ENCODE measurements at places on chromosomes 7 and 10.
A peak's percentile ranks its signal among the peaks of the same experiment; 100 is the strongest.

GRCh38 chr7:25996006-25996408 lies 156.0 kb upstream of the NFE2L3 start:
- DNase-seq, result no peak

GRCh38 chr10:88582806-88583583 lies at the start of gene RNLS:
TSS of gene RNLS (minus strand) at chr10:88583318.
- DNase-seq, result no peak

GRCh38 chr10:26837139-26837538 lies 23.6 kb downstream of the ABI1 start:
- no peak for DNase-seq

DNA sequence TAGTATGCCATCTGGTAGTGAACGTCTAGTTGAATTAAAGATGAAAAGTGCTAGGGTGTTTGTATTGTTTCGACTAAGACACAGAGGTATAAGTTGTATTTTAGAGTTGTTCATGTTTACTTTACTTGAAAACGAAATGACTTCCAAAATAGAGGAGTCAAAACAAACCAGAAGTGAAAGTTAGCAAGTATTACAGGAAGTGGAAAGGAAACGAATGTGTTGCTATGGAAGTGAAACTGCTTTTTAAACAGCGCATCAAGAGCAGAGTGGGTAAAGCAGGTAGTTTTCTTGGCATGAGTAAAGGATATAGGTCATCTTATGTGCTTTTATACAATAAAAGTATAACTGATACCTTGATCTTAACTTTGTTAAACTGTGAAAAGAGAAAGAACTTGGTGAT lies 20.0 kb upstream of the GALNTL5 start:
- DNase-seq, result no peak

- no peak for DNase-seq
Measured at GRCh38 chr10:111207500-111207899, 130.7 kb downstream of the ADRA2A start.

- no peak for DNase-seq
Measured at GRCh38 chr10:1360011-1360557, 303.9 kb downstream of the WDR37 start.

DNA sequence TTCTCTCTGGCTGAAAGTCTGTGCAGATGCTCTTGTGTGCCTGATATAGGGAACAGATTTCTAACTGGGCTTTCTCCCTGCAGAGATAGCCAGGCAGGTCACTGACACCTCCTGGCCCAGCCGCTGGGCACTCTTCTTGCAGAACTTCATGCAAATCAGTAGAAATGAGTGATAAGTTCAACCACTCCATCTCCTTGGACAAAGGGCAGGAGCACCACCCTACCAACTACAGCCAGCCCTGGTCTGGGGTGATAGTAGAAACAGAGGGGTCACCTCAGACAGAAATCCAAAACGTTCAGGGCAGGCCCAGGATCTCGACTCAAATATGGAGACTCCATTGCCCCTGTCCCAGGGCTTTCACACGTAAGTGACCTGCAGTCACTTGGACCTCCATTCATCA lies 917.8 kb upstream of the ZNF722 start:
- no peak for DNase-seq

DNA sequence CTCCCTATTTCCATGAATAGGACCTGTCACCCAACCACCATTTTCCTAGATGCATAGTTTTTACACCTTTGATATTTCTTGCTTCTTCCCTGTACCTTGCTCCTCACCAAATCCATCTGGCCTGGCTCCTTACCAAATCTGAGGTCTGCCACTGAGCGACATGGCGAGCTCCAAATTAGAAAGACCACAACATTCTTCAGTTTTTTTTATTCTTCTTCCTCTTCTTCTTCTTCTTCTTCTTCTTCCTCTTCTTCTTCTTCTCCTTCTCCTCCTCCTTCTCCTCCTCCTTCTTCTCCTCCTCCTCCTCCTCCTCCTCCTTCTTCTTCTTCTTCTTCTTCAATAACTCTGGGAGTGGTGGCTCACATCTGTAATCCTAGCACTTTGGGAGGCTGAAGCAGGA lies 7.1 kb downstream of the CPED1 start:
- DNase-seq, result no peak

GRCh38 chr7:129959471-129960203 lies 6.9 kb upstream of the UBE2H start:
- DNase-seq, result no peak

DNA sequence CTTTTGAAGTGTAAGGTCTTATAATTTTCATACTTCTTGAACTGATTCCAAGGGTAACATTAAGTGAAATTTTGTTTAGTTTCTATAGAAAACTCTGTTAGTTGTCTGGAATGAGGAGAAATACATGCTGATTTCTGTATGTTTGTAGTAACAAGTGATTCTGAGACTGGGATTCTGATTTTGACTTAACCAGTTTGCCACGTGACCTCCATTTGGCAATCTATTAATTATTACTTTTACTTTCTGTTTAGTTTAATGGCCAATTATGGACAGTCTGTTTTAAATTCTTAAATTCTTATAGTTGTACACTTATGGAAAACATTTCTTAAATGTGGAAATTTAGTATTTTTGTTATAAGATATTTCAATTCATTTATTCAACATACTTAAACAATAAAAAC lies 163.1 kb downstream of the ADK start:
- no peak for DNase-seq

DNA sequence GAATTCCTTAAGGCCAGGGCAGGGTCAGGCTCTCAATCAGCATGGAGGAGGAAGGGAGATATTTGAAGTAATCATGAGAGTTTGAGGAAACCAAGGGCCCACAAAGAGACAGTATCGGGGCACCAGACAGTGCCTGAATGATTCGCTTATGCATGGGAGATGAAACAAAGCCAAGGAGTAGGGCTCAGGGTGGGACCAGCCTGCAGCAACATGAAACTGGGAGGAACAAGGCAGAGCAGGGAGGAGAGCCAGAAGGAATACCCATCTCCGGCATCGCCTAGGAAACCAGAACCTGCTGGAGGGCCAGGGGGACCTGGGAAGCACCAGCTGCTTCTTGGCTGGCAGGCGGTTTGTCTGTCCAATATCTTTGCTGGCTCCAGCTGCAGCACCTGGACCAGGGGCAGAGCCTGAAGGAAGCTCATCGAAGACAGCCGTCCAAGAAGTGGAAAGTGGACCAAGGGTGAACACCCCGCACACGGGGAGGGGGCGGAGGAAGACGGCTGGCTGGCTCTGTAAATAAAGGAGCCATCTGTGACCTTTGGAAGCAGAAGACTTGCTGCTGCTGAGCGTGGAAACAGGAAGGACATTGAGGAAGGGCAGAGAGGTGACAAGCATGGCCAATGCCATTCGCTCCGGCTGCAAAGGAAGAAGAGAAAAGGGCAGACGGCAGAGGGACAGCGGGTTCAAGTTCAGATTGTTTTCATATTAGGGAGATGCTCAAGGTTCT lies 34.4 kb upstream of the ECHDC3 start:
- DNase-seq, result no peak

GRCh38 chr7:83921941-83922607 lies 272.5 kb downstream of the SEMA3A start:
- no peak for DNase-seq

- DNase-seq, result no peak
Measured at GRCh38 chr7:152677808-152678670, 2.1 kb upstream of the XRCC2 start.

GRCh38 chr7:155565596-155565995 lies 19.2 kb upstream of the CNPY1 start:
- DNase-seq, result no peak

GRCh38 chr7:8154272-8154671 lies 107.7 kb downstream of the ICA1 start:
- no peak for DNase-seq

- peak; percentile 57 for DNase-seq
Measured at GRCh38 chr10:99370993-99371392, 41.8 kb downstream of the CNNM1 start.

DNA sequence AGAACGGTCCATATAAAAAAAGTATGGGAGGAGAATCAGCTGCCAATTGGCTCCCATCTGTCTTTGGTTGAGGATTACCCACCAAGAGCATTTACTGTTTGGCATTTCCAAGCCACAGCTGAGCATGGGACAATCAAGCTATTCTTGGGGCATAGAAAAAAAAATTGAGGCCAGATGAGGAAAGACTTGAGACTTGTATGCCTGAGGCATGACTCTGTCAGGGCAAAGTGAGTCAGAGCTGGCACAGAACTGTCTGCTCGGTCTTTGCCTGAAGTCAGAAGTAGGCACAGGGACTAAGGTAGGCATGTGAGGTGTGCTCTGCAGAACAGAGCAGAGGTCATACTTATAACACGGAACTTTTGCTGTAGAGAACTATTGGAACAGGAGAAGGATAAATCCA lies 126.5 kb upstream of the CHRM2 start:
- no peak for DNase-seq

DNA sequence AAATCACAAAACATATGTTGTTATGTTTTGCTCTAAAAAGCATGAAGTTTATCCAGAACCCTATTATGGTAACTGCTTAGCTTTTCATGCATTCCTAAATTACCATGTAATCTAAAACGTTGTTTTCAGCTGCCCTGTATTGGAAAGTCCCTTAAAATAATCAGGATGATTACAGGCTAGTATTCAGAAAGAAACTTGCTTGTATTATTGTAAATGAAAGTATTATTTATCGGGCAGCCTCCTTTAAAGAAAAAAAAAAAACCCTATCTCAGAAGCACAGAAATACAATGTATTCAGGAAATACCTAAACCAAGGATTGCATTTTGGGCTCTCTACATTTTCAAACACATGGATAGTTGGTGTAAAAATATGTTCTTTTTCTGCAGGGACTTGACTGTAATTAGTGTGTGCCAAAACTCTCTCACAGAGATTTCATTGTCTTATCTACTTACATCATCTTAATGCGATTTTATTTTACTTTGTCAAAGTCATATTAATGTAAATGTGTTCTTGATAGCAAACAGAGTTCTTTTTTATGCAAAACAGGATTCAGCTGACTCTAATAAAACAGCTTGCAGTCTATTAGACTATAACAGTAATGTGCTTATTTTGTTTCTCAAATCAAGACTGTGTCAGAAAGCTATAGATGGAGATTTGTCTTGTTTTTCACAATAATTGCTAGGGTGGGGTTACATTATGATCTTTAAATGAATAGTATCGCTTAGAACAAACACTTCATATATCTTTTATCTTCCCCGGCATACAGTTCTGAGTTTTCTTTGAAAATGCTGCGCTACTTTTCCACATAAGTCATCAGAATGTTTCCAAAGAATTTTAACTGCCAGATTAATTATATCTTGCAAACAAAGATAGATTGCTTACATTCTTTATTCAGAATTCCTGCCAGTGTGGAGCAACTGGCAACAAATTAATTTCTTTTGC lies 65.3 kb upstream of the ARID5B start:
- no peak for DNase-seq

- DNase-seq, result peak; percentile 86
Measured at GRCh38 chr7:26667514-26668133, 196.8 kb downstream of the SKAP2 start.

- DNase-seq, result peak; percentile 40
Measured at GRCh38 chr7:108452707-108453106, 3.5 kb downstream of the NRCAM start.

DNA sequence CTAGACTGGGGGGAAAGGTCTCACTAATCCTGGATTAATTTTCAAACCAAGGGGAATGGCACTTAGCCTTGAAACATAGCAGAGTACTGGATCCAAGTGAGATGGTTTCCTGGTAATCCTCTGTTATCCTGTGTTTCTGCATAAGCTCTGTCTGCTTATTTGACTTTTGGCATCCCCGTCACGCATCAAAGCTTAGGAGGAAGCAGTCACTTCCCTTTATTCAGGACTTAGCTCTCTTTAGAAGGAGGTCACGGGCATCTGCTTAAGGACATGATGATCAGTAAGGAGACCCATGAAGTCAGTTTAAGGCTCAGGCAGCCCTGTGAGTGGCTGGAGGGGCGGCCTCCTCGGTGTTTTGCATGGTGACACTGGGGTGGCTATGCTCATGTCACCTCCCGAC lies 30.0 kb downstream of the TSPAN15 start:
- no peak for DNase-seq

GRCh38 chr10:82889728-82890127 lies 1014.7 kb downstream of the NRG3 start:
- DNase-seq, result no peak

- DNase-seq, result no peak
Measured at GRCh38 chr7:1839701-1840100, 169.6 kb downstream of the ELFN1 start.

GRCh38 chr7:108196004-108196403 lies 65.8 kb upstream of the LAMB4 start:
- no peak for DNase-seq

- no peak for DNase-seq
Measured at GRCh38 chr7:138746073-138746472, 44.9 kb upstream of the SVOPL start.

- DNase-seq, result no peak
Measured at GRCh38 chr7:92255308-92255707, 9.5 kb downstream of the ANKIB1 start.

- DNase-seq, result peak; percentile 74
Measured at GRCh38 chr10:100562008-100562672, 26.4 kb downstream of the HIF1AN start.

- DNase-seq, result peak; percentile 44
Measured at GRCh38 chr10:109934958-109935793, 11.9 kb upstream of the XPNPEP1 start.

DNA sequence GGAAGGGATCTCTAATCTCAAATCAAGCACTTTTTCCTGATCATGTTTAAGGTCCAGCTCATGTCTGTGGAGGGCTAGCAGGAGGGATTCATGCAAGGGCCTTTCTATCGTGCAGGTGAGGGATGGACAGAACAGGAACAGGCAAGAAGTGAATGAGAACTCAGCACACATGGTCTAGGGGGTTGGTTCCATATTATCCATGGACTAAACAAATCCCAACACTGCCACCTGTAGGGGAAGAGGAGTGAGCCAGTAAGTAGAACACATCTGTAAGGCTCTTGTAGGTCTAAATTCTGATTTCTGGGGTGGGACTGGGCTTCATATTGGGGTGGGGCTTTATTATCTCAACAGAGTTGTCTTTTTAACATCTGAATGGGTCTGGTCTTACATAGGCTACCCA lies 138.0 kb upstream of the TARP start:
- peak; percentile 22 for DNase-seq

DNA sequence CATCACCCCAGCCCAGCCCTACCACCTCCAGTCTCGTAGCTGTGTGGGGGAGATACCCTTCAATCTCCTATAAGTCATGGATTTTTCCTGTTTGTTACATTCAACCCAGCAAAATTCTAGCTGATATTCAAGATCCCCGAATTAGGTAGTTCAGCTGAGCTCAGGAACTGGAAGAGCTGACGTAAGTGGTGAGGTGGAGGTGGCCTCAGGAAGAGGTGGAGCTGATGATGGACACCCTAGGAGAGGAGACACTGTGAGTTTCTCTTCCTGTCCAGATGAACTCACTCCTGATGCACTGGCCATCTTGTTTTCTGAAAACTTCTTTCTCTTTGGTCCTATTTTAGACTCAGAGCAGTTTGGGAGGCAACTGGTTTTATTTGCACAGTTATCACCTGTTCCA lies 90.5 kb upstream of the PITRM1 start:
- DNase-seq, result no peak

GRCh38 chr7:55365205-55365674 lies at the start of gene LANCL2:
TSS of gene LANCL2 (plus strand) at chr7:55365337. CDS start at chr7:55366026, 689 bp downstream.
- DNase-seq, result peak; percentile 70
